ENCODE measurements at places on chromosomes 12 and 14.

DNA sequence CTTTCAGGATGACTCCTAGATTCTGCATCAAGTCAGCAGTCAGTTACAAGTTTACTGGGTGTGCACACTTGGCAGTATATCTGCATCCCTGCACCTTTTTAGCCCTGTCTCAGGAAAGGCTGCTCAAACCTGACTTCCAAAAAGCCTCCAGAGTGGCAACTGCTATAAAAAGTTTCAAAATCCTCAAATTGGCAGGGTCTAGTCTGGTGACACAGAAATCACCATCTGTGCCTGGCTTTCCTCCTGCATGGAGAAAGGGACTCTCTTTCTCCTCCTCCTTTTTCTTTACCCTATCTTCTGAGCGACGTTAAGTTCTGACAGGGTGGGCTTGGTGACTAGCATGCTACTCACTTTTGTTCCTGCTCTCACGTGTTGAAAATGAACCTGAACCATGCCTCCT lies 679.5 kb downstream of the C12orf50 start:
- DNase-seq: no peak

DNA sequence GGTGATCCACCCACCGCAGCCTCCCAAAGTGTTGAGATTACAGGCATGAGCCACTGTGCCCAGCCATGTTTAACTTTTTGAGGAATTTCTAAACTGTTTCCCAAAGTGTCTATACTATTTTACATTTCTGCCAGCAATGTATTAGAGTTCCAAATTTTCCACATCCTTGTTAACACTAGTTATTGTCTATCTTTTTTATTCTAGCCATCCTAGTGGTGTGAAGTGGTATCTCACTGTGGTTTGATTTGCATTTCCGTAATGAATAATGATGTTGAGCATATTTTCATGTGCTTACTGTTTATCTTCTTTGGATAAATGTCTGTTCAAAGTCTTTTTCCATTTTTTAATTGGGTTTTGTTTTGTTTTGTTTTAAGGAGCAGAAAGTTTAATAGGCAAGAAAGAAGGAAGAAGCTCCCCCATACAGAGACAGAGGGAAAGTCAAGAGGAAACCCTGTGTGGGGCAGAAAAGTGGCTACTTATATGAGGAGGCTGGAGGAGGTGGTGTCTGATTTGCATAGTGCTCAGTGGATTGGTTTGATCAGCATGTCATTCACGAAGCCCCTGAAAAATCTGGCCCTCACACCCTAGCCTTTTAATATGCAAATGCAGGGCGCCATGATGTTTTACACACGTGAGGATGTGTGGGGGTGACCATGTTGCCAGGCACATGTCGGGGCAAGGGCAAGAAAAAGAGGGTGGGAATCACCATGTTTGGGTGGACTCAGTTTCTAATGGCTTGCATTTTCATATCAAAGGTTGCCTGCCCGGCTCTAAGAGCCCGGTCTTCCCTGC lies 14.9 kb downstream of the TXNRD1 start:
- DNase-seq: no peak

- no peak for DNase-seq
Measured at GRCh38 chr12:123723011-123723410, 10.9 kb downstream of the ATP6V0A2 start.

- no peak for DNase-seq
Measured at GRCh38 chr14:47710581-47710980, 35.2 kb upstream of the MDGA2 start.

DNA sequence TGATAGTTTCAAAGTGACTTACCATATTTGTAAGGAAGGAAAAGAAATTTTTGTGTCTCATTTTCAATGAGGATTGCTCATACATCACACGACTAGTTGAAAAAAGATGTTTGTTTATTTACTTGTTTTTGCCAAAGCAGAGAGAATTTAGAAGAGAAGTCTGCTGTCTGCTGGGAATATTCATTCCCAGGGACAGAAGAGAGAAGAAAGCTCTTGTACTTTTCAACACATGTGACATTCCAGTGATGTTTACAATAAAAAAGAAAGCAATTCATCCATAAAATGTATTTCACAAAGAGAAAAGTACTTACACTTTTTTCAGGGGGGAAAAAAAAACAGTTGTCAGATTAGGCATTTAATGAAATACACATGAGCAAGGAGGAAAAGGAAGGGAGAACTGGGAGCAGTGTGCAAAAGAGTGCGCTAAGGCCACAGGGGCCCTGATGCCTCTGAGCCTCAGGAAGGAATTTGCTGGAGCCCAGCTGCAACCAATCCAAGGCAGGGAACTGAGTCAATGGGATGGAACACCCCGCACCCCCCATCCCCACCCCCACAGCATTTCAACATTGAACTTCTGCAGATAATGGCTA lies 115.0 kb downstream of the RPAP3 start:
- DNase-seq: no peak

DNA sequence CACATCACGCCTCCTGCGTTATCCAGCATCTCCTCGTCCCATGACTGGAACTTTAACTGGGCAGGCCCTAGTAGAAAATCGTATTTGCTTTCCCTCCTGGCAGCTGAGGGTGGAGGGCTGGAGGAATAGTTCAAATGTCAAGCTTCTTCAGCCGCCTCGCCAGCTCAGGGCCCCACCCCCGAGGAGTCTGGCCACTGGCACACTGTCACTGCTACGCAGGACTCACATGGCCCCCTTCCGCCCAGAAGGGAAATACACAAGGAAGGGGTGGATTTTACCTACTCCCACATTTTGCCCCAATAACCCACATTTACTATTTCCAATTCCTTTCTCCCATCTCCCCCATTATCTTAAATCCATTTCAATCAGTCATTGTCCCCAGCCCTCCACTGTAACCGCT lies 8.6 kb downstream of the SLC6A13 start:
- DNase-seq: no peak

GRCh38 chr12:96314723-96315122 lies 85.5 kb downstream of the CDK17 start:
- no peak for DNase-seq

- peak; percentile 25 for DNase-seq
Measured at GRCh38 chr12:10385166-10385613, 4.7 kb downstream of the KLRK1 start.

- peak; percentile 49 for DNase-seq
Measured at GRCh38 chr12:104738331-104738730, 219.8 kb downstream of the SLC41A2 start.
